Thyroid gland (tissue), 4 donors: ENCODE measurements at places on chromosomes 3 and 15.

- no peak for DNase-seq
Observed at GRCh38 chr3:42276141-42277132, 10.5 kb upstream of the CCK start.

GRCh38 chr3:32056559-32057290 lies 49.7 kb upstream of the GPD1L start:
- DNase-seq = no peak

GRCh38 chr3:58151637-58152036 lies 59.1 kb downstream of the DNASE1L3 start:
- no peak for DNase-seq

DNA sequence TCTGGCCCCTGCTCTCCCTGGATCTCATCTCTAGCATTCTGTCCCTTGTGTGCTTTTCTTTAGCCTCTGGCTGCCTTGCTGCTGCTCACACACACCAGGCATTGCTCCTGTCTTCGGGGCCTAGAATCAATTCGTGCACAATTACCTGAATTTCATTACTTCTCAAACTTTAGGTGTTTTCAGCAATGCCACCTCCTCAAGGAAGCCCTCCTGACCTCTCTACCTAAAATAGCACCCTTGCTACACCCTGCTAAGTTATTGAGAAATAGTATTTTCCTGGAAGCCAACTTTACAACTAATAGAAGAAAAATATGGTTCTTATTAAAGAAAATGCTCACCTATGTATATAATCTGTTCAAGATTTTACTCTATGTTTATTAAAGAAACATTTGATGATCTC lies 40.4 kb downstream of the CP start:
- DNase-seq = no peak

GRCh38 chr3:15665510-15666150 lies 64.1 kb downstream of the BTD start:
- DNase-seq = no peak

DNA sequence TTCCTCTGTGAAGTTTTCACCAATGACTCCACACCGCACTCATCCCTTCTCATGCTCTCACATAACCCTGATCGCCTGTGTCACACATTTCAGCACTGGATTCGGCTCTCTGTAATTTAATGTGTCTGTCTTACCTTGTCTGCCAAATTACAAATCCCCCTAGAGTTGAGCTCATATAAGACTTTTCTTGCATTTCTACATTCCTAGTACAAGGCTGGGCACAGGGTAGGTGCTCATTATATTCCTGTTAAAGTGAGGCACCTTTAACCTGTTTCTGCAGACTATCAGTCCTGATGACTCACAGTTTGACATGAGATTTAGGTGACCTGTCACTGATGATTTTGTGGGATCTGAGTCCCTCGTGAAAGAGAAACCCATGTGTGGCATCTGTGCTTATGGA lies 22.6 kb downstream of the TGM5 start:
- no peak for DNase-seq

DNA sequence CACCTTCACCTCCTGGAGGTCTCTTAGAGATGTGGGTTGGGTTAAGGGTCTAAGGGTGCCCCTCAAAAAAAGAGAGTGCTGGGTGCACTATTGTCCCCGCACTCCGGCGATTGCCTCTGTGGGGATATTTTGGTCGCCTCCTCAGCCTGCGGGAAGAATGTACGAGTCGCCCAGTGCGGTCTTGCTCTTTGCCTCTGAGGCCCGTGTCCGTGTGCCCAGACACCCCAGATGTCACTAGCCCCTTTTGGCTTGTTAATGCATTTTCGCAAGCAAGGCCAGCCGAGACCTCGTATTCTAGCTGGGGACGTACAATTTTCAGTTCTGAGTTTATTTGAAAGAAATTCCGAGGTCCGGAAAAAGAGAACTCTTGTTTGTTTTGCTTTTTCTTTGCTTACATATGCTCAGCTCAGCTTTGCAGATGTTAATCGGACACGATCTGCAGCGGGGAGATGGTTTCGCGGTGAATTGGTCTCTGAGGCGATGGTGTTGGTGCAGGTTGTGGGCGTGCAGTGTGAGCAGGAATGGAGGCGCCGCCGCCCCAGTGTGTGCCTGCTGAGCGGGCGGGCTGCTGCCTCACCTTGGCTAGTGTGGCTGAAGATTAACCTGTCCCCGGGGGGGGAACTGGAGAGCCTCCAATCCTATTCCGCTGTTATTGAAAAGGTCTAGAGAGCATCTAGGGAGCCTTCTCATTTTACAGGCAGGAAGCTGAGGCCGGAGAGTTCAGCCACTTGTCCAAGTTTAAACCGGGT lies 1.4 kb downstream of the ST6GAL1 start:
- DNase-seq = peak; percentile 79

GRCh38 chr3:41673650-41674049 lies 288.3 kb downstream of the ULK4 start:
- DNase-seq = no peak

- no peak for DNase-seq
Observed at GRCh38 chr3:99760629-99761028, 57.0 kb upstream of the CMSS1 start.

GRCh38 chr3:170240671-170241070 lies 18.4 kb downstream of the PRKCI start:
- no peak for DNase-seq

GRCh38 chr3:34862456-34862855 lies 776.9 kb upstream of the ARPP21 start:
- no peak for DNase-seq

DNA sequence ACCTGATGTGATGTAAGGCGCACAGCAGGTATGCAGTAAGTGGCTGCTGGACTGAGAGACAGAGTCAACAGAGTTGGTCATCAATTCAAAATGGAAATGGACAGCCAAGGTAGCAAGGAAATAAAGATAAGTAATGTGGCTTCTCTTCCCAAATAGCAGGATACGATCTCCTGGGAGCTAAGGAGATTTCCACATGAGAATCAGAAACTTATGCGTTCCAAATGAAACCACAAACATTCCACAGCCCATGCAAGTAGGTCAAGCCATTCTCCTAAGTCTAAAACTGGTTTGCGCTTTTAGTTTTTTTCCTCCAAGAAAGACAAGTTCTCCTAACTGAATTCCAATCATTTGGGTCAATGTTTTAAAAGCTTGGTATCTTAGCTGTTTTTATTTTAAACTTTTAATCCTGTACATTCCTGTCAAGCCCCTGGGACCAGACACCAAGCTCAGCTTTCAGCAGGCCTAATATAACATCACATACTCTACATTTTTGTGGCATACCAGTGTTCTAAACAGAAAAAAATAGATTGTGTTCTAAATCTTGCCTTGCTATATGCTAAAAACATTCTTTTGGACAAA lies 73.7 kb upstream of the TSPAN3 start:
- DNase-seq = no peak

DNA sequence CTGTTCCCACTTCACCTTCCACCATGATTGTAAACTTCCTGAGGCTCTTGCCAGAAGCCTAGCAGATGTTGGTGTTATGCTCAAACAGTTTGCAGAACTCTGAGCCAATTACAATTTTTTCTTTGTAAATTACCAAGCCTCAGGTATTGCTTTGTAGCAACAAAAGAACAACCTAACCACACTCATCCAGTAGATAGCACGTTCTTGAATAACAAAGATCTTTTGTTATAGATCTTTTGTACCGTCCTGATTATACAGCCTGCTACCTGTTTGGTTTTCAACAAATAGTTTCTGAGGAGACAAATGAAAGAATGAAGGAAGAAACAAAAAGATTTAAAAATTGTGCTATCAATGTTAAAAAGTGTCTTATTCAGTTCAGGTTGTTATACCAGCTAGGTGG lies 474.7 kb upstream of the ALCAM start:
- DNase-seq = no peak

GRCh38 chr3:45907769-45908705 lies 21.7 kb downstream of the CCR9 start:
- no peak for DNase-seq

DNA sequence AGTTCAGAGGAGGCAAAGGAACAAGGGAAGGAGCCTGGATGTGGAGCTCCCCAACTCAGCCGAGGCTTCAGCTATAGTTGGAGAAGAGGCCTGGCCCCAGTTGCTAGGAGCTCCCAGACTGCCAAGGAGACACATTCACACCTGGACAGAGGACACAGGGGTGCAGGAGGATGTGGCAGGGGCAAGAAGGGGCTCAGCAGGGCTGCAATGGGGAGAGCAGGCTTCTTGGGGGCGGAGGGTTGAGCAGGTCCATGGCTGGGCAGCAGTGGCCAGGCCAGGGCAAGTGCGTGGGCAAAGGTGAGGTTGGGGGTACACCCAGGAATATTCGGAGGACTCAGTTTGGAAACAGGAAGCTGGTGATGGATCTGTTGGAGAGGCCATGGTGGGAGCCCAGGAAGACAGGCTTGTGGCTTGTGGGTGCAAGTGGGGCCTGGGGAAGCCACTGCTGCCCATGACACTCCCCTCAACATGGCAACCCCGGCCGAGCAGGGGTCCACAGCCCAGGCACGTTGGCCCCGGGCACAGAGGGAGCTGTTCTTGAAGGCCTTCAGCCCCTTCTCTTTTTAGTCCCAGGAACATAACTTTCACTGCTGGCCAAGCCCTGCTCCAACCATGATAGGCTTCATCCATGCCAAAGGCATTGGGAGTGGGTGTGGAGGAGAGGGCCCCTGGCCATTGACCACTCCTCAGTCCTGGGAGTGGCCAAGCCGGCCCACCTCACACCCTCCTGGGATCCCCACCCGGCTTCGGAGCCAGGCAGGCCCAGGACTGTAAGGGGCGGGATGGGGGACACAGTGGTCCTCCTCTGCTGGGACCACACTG lies 33.3 kb downstream of the TSPAN3 start:
- no peak for DNase-seq

- DNase-seq = no peak
Observed at GRCh38 chr15:84782346-84782745, 34.0 kb downstream of the ZNF592 start.

GRCh38 chr15:56820333-56820732 lies 87.0 kb upstream of the ZNF280D start:
- DNase-seq = no peak

- DNase-seq = no peak
Observed at GRCh38 chr3:52032702-52033408, 23.5 kb downstream of the DUSP7 start.
